ENCODE measurements at places on chromosomes 5 and 9.

- DNase-seq = no peak
Observed at GRCh38 chr9:82991671-82992070, 71.3 kb downstream of the RASEF start.

DNA sequence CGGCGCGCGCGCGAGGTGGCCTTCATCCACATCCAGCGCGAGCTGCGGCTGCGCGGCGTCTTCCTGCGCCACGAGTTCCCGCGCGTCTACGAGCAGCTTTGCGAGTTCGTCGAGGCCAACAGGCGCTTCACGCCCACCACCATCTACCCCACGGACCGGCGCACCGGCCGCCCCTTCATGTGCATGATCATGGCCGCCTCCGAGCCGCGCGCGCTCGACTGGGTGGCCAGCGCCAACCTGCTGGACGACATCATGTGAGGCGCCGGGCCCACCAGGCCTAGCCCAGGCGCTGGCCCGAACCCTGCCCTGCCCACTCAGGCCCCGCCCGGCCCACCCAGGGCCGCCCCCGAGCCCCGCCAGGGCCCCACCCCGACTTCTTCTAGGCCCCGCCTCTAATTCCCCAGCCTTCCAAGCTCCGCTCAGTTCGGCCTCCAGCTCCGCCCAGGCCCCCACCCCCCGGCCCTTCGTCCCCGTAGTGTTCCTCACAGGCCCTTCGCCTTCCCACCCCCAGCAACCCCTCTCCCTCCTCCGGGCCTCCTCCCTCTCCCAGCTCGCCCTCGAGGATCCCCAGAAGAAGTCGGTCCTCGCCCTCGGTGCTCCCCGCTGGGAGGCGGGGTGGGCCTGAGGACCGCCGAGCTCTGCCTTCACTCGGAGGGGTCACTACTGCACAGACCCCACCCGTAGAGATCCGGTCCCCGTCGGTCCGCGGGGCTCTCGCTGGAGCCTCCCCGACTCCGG, 2.0 kb upstream of the PHPT1 start:
- DNase-seq = peak; percentile 56

DNA sequence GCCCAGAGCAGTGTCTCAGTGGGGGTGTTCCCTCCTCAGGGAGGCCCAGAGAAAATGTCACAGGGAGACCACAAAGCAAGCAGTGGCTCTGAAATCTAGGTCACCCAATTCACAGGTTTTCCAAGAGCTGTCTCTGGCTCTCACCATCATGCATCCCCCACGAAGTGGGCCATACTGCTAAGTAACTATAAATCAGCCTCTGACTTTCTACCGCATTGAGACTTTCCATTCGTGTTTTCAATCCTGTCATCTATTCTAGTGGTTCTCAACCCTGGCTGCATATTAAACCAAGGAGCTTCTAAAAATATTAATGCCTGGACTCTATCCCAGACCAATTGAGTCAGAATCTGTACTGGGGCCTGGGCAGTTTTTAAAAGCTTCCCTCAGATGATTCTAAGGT, 2.0 kb upstream of the C1QTNF3 start:
- DNase-seq = no peak

DNA sequence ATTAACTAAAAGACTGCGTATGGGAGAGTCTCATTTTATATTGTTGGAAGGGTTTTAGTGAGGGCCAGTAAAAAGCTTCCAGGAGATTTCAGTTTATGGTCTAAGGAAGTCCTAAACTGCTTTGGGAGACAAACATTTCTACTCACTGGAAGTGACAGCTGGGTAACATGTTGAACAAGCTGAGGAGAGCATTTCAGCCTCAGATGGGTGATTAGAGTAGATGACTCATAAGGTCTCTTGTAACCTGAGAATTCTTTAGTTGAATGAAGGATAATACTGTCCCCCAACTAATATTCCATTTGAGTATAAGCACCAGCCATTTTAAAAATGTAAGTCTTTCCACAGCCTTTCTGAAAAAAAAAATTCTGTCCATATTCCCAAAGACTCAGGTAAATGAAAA, 218.0 kb upstream of the C9orf72 start:
- DNase-seq = no peak

All from NCI-H460 (cell line).